ENCODE measurements at places on chromosomes 2 and 18. TPM values are rescaled to one million over a fixed set of nuclear protein-coding genes. Genes with fewer than 3 reads are reported as not detected.

DNA sequence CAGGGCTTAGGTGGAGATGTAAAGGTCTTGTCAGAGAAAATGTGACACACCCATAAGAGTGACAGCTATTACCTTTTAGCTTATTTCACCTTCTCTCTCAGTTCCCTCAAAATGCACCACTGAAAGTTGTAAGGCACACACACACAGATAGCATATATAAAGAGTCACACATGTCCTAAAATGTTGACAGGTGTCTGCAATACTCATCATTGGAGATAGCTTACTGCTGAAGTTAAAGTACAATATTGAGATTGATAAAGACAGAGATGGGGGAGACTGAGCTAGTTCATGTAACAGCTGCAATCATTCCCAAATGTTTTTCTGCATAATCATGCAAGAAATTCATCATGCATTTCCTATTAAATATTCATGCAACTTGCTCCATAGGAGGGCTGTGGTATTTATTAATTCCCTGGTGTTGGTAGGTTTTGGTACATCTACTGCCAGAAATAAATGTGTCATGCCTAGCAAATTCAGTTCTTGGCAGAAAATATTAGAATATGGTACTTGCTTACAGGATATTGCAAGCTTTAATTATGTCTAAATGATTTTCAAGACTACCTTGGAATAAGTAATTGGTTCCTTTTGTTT lies 118.8 kb upstream of the RBMS1 start:
- no peak for DNase-seq

- DNase-seq = no peak
Observed at GRCh38 chr2:19009510-19009909, 348.9 kb downstream of the OSR1 start.

DNA sequence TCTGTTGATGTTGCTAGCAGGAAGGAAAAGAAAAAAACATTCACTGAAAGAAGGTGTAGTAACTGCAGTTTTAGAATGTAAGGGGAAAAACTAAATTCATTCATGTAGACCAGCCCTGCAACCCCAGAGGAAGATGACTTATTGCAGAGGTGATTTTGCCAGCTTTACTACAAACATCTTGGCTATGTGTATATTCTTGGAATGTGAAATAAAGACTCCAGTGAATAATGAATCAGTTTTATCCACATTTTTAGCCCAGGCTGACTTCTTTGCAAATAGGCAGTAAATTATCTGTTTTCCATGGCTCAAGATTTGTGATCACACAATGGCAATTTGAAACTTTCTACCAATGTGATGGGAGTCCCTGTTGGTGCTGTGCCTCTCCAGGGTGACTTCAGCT lies 206.1 kb upstream of the SETBP1 start:
- no peak for DNase-seq

GRCh38 chr2:169080250-169081069 lies 11.1 kb downstream of the DHRS9 start:
- no peak for DNase-seq

DNA sequence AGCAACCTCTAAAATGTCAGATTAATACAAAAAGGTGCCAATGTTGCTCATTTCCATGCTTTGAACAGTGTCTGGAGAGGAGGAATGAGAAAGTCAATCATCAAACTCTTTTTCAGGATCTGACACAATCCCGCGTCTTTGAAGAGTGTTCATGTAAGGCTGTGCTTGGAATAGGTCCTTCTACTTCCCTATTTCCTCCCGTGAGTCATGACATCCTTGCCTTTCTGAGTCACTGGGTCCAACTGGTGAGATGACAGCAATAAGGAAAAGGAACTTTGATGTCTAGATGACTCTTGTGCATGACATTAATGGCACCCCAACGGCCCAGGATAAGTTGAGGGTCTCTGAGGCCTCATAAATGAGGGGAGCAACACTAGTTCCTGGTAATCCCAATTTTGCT lies 109.0 kb upstream of the CELF4 start:
- DNase-seq = no peak

- no peak for DNase-seq
Observed at GRCh38 chr2:140714586-140714985, 1416.2 kb downstream of the LRP1B start.

- DNase-seq = no peak
Observed at GRCh38 chr2:20208476-20208859, 16.5 kb downstream of the SDC1 start.

- DNase-seq = no peak
Observed at GRCh38 chr2:55351672-55352071, 68.0 kb downstream of the CCDC88A start.

DNA sequence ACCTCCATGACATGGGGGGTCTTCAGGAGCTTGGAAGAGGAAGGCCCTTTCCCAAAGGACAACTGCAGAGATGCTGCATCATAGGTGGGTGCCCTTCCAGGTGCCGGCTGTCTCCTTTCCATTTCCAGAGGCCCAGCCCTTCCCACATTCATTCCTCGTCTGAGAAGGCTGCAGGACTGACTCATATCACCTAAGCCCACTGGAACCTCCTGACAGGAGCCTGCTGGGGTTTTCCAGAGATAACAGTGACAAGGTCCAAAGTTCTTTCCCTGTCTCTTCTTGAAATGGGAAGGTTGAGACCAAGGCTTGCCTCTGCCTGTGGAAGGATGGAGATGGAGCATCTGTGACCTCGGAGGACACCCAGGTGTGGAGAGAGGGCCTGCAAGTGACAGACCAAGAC lies 3.6 kb upstream of the PRSS56 start:
- no peak for DNase-seq

GRCh38 chr2:127525691-127526131 lies 578 bp downstream of the IWS1 start:
- no peak for DNase-seq

DNA sequence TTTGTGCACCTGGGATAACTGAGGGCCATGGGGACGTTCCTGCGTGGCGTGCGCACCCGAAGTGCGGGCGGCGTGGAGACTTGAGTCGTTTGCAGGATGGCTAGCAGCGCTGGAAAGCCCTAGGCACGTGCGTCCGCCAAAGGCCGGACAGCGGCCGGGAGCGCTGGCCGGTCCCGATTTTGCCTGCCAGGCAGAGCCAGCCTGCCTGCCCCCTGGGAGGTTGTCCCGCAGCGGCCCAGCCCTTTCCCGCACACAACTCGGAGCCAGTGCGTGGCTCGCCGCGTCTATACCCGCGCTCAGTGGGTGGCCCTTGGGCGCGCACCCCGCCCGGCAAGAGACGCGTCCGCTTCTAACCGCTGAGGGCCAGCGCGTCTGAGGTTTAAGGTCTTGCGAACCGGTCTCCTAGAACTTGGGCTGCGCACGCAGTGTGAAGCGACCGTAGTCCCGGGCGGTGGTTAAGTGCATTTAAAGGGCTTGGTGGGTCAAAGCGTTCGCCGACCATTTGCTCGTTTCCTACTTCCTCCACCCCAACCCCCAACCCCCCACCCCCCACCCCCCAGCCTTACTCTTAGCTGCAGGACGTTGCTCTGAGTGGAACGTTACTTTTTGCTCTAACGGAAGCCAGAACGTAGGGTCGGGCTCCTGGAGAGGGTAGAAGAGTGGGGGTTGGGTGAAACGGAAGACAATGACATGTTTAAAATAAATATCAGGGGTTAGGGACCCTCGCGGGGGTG lies 627 bp downstream of the CDCA7 start:
- DNase-seq = peak; percentile 23

- no peak for DNase-seq
Observed at GRCh38 chr2:54240515-54241469, 15.2 kb downstream of the TSPYL6 start.

- no peak for DNase-seq
Observed at GRCh38 chr2:134449157-134449556, 195.3 kb downstream of the MGAT5 start.

- no peak for DNase-seq
Observed at GRCh38 chr2:148534416-148535204, 109.9 kb upstream of the EPC2 start.

DNA sequence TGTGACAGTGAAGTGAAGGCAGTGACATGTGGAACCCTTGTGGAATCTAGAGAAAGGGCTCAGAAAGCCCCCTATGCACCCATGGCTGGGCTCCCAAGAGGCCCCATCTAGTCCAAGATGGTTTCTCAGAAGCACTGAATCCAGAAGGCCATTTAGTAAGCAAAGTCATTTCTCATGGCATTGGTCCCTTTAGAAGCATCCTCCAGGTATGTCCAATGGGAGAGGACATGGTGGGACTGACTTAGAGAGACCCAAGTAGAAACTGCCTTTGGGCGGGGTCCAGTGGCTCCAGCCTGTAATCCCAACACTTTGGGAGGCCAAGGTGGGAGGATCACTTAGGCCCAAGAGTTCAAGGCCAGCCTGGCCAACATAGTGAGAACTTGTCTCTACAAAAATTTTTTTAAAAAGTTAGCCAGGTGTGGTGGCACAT lies 72.5 kb upstream of the RMDN2 start:
- DNase-seq = no peak

DNA sequence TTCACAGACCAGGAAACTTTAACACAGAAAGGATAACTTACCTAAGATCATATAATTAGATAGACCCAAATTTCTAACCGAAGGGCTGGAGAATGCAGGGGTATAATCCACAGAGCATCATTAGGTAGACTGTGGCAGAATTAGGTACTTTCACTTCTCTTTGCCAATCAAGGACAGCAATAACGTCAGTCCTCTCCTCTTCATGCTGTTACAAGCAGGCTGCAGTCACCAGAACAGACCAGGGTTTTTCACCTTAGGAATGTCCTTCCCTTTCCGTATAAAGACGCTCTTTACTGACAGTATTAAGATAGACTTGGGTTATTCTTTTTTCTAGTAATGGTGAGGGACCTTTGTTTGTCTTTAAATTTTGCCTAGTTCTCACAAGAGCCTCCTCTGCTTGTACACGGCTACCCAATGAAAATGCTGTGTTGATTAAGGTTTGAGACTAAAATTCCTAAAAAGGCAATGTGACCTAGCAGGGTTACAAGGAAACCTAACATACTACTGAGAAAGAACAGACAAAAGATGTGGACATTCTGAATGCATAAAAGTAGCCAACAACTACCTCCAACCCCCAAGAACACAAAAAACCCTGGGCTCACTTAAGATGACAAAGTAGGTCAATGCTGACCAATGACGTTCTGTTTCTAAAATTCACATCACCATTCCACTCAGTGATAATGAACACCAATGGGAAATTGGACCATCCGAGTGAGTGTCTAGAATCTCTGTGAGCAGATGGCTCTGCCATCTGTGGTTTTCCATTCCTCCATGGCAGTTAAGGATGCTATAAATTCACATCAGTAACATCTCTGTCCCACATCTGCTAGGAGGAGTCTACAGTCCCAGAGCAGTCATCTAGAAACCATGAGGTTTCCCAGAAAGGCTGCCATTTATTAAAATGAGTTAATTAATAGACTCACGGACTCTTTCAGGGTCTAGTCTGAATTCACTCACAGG lies 2.1 kb downstream of the PDIA6 start:
- no peak for DNase-seq

DNA sequence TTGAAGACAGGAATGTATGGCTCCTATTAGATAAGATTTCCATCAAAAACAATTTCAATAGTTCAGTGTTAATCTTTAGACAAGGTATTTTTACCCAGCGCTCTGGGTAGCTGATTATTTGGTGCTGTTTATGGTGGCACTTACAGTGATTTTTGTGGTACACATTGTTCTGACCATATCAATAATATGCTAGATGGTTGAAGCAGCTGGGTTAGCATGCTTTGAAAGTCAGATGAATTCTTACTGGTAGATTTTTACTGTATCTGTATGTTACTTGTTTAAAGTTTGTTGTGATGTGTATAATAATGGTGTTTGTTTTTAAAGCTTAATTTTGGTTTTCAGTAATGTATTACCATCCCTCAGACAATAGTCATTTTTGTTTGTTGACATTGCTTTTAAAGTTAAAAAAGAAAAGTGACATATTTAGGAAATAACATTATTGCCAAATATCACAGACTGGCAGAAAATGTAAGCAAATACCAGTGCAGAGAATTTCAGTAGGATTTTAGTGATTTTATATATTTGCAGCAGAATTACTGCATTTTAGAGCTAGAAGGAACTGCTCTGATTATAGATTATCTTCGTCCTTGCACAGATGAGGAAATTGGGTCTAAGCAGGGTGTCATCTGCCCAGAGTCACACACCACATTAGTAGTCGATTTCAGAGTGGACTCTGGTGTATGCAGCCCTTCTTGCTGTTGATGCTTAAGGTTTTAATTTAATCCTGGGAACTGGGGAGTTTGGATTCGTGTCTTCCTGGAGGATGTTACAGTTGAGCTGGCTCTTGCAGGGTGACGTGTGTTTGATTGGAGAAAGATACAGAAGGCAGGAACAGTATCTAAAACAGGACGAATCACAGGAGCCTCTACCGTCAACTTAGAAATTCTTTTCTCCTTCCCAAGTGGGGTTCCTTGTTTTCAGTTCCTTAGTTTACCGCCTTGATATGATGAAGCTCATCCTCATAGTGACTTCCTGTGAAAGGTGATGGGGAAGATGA lies 6.6 kb downstream of the SOCS6 start:
- DNase-seq = no peak

DNA sequence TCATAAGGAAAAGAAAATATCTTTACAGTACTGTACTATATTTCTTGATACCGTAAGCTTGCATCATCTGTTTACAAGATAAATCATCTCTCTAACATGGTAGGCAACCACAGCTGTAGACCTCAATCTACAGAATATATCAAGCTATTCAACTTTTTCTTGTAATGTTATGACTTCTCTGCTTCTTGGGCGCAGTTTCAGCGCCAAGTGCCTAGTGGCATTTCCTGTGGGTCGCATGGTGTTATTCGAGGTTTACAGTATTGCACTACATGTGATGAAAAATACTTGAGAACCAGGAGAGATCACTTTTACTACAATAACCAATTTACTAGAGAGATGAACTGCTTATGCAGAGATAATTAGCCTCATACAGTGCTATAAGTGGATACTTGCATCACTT lies 34.0 kb upstream of the SESTD1 start:
- no peak for DNase-seq

The SLC16A14 gene
- polyA plus RNA-seq = 7.7 TPM

The FBXO15 gene
- 5.2 TPM for polyA plus RNA-seq

The WDR35 gene
- 28.7 TPM for polyA plus RNA-seq

The OBSL1 gene
- 193 TPM for polyA plus RNA-seq

The TUBA4B gene
- 0.94 TPM for polyA plus RNA-seq

The CCDC148 gene
- 7.8 TPM for polyA plus RNA-seq

The PROM2 gene
- 24.9 TPM for polyA plus RNA-seq

Data from right renal pelvis (tissue), 4 donors.